ENCODE measurements at places on chromosomes 2 and 18.

GRCh38 chr2:196783431-196784094, 15.9 kb downstream of the GTF3C3 start:
- no peak for DNase-seq

DNA sequence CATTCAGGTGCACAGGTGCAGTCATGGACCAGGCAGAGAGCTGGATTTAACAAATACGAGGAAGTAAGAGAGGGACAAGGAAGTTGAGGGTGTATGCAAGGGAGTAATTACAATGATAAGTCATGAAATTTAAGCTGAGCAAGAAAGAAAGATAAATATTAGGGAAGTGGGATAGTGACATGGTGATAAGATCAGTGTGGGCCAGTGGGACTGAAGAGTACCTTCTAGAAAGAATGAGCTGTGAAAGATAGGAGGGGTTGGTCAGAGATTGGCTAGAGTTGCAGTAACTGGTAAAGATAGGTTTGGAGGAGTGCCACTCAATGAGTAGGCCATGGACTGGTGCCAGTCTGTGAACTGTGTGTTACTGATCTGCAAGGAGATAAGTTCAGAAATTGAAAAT, 200.8 kb upstream of the SIX3 start:
- no peak for DNase-seq

- DNase-seq: no peak
These were observed 1134.8 kb upstream of the ZEB2 start for GRCh38 chr2:145654746-145655145.

- no peak for DNase-seq
These were observed 165.6 kb downstream of the KLHL29 start for GRCh38 chr2:23550553-23550952.

DNA sequence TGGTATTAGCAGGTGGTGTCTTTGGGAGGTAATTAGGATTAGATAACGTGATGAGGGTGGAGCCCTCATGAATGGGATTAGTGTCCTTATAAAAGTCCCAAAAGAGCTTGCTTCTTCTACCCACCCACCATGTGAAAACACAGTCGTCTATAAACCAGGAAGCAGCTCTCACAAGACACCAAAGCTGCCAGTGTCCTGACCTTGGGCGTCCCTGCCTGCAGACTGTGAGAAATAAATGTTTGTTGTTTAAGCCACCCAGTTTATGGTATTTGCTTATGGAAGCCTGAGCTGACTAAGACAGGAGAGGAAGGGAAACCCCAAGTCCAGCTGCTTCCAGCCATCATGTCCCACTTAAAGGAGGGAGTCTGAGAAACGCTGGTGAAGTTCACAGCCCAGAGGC, 13.6 kb downstream of the ADI1 start:
- DNase-seq: no peak

- DNase-seq: no peak
These were observed 20.6 kb downstream of the EIF4E2 start for GRCh38 chr2:232571026-232571474.

DNA sequence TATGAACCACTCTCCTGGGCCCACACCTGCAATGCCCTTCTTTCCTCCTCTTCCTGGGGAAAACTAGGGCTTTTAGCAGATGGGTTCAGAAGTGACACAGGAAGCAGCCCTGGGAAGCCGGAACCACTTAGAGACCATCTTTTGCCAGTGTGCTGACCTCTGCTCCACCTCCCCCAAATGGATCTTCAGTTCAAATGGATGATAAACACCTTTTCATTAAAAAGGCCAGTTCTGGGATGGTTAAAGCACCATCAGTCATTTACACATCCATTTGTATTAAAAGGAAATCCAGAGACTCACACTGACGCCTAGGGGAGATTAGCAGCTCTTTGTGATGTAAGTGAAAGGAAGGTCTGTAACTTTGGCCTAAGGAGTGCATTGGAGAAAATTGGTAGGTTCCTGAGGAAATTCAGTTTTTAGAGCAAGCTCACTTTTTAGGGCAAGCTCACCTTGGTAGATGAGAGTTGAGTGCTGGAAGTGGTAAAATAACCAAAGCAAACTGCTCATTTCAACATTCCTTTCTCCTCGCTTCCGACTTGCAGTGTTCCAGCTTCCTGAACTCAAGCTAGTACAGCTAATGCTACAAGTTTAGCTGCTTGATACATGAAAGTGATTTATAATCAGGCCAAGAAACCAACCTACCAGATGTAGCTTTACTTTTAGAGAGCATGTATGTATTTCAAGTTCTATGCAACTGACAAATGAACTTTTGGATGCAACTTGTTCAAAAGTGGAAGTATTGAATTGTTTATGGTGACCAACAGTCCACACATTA, 47.7 kb downstream of the ACTR2 start:
- DNase-seq: no peak

DNA sequence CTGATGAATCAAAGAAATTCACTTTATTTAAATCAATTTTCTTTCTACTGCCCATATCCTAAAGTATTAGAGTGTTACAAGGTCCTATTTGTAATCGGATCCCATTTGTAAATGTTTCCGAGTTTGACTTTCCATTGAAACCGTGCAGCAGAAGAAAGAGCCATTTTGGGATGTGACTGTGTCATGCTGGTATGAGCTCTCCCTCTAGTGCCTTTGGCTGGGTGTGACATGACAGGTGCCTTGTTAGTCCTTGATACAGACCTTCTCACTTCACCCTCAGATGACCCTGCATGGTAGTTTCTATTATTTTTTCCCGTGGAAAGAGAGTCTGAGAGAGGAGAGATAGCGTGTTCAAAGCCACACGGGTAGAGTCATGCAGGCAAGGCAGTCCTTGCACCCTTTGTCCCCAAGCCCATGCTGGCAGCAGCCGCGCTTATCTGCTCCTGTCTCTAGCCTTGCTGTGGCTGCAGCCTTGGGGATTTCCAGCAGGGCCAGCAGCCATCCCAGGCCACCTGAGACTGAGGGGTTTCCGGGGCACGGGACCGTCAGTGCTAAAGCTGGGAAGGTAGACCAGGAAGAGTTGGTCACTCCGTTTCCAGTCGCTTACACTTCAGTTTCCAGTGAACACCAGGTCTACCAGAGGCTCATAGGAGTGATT, 21.4 kb downstream of the CHMP1B start:
- DNase-seq: no peak

DNA sequence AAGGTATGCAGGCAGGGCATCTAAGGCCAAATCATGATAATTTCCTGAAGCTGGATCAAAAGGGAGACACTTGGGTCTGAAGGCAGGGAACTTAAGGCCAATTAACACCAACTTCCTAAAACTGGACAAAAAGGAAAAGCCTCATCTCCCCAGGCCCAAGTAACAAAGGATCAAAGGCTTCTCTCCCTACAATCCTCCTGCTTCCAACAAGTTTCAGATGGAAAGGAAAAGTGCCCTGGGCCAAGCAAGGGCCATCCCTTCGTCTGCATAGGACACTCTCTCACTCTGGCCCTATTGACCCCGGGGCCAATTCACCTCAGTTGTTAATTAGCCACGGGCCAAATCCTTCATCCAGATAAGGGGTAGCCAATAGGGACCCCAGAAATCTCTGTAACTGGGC, 1335.8 kb upstream of the CDH2 start:
- DNase-seq: no peak

DNA sequence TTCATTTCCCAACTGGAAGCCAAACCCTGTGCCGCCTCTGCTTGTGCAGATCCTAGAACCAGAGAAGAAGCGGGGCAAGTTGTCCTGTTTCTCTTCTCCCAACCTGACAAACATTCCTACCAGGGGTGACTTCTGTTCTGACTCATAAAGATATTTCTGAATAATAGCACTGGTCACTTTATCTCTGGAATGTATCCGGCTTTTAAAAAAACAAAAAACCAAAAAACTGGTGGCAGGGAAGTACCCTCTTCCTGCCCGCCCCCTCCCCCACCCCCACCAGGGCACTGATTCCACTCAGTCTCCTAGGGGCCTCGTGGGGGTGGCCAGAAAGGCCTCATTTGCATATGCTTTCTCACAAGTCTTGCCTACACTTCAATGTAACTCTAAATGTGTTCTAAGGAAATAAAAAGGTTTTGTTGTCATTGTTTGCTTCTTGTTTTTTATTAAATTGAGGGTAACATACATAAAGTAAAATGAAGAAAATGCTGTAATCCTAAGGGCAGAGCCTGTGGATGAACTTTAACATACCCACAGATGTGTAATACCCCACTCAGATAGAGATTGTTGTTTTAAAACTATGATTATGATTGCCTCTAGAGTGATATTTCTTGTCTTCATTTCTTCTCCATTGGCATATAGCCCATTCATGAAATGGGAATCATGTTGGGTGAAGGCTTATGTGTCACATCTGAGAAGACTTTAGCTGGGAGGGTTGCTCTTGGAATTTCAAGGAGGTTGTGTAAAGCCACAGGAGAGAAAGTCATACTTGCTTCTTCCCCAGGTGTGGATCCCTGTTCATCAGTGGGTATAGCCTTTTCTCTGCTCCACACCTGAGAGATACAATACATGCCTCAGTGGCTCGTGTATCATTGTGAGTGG, 5.3 kb upstream of the FOSL2 start:
- DNase-seq: no peak

GRCh38 chr2:190670182-190670946, 21.5 kb downstream of the NAB1 start:
- no peak for DNase-seq

DNA sequence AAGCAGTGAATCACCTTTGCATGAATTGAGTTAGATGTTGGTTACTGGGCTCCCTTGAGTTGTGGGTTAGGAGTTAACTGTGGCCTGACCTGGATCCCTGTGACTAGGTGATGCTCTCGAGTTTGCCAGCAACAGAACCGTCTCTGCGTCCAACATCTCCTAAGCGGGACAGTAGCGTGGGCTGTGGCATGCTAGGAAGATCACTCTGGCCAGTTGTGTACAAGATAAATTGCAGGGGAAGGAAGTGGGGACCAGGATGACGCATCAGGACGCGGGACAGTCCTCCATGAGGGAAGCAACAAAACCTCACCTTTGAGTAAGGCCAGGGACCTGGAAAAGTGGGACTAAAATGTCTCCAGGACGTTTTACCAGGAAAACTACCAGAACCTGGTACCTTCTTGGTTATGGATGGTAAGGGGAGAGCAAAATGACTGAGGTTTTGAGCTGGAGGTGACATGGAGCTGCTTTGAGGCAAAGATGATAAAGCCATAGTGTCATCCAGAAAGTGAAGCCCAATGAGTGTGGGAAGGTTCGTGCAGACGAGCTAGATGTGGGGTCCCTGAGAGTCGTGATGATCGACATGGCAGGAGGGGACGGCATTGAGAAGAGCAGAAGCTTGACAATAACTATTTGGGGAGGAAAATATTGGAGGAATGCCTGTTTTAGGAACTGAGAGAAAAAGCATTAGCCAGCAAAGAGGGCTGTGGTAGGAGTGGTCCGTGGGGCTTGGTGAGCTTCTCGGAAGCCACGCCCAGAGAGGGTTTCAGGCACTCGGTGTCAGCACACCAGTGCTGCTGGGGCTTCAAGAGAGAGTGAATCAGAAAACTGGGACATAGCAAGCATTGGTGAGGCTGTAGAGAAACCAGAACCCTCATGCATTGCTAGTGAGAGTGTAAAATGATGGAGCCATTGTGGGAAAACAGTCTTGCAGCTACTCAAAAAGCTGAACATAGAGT, 95.1 kb downstream of the SMAD7 start:
- DNase-seq: no peak

DNA sequence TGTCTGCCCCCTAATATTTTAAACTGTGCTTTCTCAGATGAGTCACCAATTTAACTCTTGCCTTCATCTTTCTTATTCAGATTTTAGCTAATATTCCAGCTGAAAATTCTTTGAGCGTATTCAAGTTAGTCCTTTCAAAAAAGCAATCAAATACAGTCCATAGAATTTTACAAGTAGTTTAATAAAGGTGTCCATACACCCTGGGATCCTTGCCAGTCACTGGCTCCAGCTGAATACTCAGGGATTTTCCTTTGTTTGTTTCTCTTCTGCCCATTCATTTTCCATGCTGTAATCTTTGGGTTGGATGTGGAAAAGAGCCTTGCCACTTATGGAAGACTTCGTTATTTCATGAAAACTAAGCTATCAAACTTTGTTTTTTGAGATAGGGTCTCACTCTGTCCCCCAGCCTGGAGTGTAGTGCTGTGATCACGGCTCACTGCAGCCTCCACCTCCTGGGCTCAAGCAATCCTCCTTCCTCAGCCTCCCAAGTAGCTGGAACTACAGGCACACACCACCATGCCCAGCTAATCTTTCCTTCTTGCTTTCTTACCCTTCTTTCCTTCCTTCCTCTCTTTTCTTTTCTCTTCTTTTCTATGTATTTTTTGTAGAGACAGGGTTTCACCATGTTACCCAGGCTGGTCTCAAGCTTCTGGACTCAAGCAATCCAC, 34.0 kb downstream of the VSNL1 start:
- no peak for DNase-seq

DNA sequence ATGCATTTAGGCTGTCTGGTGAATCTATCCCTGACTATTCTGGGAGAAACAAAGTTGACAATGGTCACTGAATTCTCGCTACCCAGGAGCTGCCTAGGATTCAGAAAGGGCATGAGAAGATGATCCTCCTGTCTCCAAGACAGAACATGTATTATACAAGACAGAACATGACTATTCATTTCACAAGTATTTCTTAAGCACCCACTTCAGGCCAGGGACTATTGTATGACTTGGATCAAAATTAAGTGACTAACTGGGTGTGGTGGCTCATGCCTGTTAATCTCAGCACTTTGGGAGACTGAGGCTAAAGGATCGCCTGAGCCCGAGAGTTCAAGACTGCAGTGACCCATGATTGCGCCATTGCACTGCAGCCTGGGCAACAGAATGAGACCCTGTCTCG, 235.8 kb upstream of the RAB12 start:
- DNase-seq: no peak

DNA sequence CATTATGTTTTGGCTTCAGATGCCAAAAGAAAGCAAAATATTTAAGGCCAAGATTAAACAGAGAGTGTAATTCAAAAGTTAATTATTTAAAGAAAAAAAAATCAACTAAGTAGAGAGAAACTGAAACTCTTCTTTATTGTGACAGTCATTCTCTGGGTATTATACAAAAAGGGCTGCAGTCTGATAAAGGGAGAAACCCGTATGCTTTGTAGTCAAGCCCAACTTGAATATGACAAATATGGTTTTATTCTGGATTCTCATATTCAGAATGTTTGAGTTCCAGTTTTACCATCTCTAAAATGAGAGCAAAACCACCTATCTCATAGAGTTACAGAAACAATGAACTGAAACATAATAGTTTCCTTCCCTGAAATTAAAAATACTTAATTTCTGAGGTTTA, 8.2 kb downstream of the CDH2 start:
- DNase-seq: no peak

DNA sequence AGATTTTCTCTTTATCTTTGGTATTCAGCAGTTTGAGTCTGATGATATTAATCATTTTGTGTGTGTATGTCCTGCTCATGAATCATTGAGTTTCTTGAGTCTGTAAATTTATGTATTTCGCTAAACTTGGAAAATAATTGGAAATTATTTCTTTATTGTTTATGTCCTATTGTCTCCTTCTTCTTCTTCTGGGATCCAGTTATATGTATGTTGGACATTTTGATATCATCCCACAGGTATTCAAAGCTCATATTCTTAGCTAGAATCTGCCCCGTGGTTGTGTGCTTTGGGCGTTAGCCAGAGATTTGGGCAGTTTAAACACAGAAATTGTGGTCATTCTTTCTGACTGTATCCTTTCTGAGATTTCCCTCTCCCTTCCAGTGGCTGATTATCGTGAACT, 243.0 kb upstream of the SPRED2 start:
- DNase-seq: no peak

GRCh38 chr2:239236808-239237205, 164.0 kb downstream of the HDAC4 start:
- no peak for DNase-seq
